ENCODE measurements at places on chromosomes 5 and 9.

GRCh38 chr5:32909207-32909606 lies 198.1 kb downstream of the NPR3 start:
- no peak for DNase-seq

DNA sequence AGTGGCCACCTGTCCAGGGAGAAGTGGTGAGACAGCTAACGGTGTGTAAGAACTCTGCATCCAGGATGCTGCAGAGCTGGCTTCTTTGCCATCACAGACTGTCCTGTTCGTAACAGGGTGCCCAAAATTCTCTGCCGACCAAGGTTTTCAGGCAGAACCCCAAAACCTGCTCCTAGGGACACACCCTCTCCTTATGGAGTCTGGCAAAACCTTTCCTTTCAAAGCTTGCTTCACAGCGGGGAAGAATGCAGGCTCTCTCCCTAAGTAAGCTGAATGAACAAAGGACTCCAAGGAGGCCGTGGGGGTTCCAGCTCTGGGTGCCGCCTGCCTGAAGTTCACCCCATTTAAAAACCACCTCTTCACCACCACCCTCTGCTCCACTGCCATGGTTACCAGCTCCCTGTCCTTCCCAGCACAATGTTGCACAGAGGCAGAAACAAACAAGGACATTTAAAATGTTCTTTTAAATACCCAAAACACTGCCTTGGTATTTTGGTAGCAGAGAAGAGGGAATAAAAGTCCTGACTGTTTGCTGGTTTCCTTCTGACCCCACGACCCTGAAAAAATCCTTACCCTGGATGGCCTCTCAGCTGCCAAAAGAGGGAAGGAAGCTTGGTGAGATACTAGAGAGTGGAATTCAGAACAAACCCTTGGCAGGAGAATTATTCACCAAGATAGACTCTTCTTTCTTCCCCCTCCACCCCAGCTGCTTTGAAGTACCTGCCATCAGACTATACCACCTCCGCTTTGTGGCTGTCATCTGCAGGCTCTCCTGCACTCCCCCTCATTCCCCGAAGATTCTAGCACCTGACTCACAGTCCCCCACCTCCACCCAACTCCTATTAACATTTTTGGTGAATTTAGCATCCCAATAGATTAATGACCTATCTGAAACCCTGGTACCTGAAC lies 7.1 kb upstream of the KLF9 start:
- peak; percentile 80 for DNase-seq

DNA sequence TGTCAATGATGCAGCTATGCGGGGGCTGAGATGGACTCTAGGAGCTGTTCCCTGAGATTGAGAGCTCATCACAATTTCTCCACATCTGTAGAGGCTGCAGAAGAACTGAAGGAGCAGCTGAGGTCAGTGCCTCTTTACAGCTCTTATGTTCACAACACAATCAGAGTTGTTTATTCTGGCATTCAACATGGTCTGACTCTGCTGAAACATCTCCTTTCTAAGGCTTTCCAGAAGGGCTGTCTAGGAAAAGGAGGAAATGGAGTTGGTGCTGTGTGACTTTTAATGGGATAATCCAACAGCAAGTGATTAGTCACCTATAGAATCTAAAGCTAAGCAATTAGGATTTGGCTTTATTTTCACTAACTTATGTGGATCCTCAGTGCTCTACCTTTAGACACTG lies 6.0 kb downstream of the POU5F2 start:
- DNase-seq: no peak

DNA sequence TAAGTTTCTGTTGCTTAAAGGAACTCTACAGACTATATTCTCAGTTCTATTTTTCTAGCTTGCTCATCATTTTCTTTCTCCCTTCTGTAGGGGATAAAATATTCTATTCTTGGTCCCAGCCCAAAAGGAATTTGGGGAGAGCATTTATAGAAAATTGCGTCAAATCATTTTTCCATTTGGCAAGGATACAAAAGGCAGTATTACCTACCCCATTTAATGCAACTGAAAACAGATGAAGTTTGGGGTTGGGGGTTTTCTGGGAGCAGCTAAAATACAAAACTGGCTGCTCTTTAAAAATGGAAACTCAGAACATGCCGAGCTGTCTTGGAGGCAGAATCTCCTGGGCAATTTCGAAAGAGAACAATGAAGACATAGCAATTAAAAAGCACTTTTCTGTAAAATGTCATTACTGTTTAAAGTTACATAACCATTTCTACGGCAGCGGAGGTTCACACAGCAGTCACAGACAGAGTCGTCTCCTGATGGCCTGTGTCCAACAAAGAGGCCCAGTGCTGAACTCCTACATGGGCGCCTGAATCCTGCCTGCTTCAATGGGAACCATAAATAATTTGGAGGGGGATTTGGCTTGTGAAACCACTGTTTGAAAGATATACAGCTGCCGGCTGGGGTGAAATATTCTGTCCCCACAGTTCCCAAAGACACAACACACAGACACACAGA lies 152.4 kb downstream of the BRINP1 start:
- DNase-seq: no peak

DNA sequence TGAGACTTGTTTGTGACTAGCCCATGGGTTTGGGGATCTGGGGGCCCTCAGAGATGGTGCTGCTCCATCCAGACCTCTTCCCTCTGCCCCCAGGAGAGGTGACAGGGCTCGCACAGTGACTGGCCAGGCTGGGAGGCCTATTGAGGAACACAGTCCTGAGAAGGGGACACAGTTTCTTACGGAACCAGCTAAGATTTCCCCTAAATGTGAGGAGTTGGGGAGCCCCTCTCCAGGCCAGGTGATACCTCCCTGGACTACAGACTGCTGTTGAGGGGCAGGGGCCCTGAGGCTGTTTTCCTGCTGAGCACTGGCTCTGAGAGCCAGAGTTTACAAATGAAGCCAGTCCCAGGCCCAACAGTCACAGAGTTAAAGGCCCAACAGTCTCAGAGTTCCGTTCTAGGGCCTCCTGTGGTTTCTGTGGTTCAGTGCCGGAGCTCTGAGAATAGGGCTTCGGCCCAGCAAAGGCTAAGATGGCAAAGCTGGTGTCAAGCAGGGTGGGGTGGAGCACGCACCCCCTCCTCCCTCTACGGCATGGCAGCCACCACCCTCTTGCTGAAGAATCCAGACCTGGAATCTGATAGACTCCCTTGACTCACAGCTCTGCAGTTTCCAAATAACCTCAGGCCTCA lies 1.1 kb upstream of the SEMA4D start:
- DNase-seq: no peak

GRCh38 chr5:169697976-169698375 lies 60.9 kb downstream of the DOCK2 start:
- no peak for DNase-seq

DNA sequence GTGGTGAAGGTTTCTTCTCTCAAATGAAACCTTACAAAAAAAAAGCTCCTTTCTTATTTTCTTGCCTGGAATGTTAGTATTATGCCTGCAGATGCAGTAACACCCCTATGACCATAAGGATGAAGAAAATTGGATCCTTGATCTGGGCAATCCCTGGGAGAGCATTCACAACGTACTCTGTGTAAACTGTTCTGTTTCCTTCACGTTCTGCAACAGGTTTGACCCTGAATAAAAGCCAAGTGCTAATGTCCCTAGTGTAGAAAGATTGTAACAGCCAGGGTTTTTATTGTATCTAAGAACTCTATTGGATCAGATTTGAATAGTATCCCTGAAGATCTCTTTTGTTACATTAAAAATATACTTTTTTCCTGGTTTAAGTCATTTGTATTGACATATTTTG lies 1639.6 kb upstream of the ACO1 start:
- no peak for DNase-seq

DNA sequence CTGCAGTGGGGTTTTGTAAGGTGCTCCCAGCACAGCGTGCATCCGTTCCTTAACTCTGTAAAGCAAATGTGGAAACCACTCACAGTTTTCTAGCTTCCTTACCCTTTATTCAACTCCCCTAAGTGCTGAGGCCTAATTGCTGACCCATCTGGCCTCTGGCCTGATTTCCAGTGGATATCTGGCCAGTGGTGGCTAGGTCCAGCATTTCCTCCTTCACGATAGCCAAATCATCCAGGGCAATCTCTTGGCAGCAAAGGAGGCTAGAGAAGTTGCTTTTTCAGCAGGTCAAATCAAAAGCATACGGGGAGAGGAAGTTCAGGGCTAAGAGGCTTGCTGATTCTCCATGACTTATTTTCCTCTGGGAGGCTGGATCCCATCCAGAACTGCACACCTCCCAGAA lies 286.3 kb upstream of the VLDLR start:
- DNase-seq: no peak

- DNase-seq: no peak
Observed at GRCh38 chr9:32424616-32425015, 40.2 kb downstream of the ACO1 start.

- DNase-seq: no peak
Observed at GRCh38 chr5:143057580-143057999, 287.4 kb downstream of the ARHGAP26 start.

- DNase-seq: no peak
Observed at GRCh38 chr9:112011051-112011620, 114.5 kb downstream of the UGCG start.

DNA sequence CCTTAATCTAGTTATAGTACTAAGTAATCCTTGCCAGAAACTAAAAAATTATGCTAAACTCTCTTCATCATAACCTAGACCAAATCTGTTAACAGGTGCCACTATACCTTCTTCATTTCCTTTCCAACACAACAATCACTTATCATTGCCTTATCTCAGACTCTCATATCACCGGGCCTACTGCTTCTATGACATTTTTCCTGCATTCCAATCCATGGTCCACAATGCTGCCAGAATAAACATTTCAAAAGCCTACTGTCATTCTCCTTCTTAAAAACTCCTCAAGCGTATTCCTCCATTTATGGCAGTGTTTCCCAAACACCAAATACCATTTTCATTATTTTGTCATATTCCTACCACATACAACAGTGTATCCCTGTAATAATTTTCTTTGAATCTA lies 6.5 kb downstream of the PPP6C start:
- DNase-seq: no peak

- DNase-seq: no peak
Observed at GRCh38 chr5:122202952-122203351, 73.6 kb downstream of the ZNF474 start.

GRCh38 chr5:88374391-88374790 lies 105.7 kb upstream of the TMEM161B start:
- DNase-seq: no peak

All from NCI-H1417 (cell line).